ENCODE measurements at places on chromosomes 13 and 19.

DNA sequence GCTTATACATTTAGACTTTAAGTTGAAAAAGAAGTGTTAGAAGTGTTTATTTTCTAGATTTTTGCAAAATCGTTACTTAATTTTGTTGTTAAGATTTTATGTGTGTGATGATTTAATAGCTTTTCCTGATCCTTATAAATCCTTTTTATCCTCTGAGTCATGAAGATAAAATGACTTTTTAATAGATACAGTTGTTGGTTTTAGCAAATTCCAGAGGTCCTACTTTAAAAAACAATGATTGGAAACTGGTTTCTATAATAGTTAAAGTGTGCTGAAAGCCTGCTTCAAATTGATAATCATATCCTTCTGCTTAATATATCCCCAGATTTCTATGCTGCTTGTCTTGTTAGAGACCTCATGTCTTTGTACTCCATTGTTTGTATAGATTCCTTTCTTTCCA lies 39.0 kb downstream of the RNASEH2B start:
- no peak for DNase-seq

DNA sequence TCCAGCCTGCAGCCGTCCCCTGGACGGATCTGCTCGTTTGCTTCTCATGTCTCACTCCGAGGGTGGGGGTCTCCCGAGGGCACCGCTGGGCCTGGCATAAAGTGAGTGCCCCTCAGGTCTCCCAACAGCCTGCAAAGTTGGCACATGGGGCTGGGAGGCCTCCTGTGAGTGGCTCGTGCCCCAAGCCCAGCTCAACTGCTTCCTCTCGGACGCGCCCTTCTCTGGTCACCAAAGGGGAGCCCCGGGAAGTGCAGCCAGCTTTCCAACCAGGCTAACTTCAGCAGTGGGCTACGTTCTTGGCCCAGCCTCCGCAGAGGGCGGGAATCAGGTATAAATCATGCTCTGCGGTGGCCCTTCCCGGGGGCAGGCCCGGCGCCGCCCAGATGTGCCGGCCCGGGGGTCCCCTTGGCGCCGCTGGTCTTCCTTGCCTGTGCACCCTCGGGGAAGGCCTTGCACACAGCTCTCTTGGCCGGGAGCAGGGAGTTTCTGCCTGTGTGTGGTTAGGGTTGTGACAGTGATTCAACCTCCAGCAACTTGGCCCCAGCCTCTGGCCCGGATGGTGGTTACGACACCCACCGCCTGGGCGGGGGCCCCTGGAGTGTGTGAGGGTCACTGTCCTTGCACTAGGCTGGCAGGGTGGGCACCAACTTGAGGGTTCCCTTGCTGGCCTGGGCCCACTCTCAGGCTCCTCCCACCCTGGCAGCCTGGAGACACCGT lies 20.7 kb downstream of the CEBPG start:
- DNase-seq, result no peak

DNA sequence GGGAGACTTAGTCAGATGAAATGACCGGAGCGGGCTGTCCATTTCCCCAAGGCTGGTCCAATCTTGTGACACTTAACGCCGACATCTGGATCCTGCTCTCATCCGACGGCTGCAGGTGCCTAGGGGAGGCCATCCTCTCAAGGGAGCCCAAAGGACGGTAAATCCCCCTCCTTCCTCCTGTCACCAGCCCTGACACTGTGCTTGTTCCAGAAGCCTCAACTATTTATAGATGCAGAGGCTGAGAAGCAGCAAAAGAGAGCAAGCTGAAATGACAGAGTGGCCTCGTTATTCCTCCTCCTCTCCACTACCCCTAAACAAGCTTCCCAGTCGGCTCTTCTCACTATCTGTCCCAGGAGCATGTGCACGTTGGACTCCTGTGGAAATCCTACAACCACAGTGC lies 533.7 kb downstream of the LIG4 start:
- DNase-seq, result no peak

- DNase-seq, result no peak
These were observed 68.9 kb upstream of the GPR183 start for GRCh38 chr13:99376132-99376531.

DNA sequence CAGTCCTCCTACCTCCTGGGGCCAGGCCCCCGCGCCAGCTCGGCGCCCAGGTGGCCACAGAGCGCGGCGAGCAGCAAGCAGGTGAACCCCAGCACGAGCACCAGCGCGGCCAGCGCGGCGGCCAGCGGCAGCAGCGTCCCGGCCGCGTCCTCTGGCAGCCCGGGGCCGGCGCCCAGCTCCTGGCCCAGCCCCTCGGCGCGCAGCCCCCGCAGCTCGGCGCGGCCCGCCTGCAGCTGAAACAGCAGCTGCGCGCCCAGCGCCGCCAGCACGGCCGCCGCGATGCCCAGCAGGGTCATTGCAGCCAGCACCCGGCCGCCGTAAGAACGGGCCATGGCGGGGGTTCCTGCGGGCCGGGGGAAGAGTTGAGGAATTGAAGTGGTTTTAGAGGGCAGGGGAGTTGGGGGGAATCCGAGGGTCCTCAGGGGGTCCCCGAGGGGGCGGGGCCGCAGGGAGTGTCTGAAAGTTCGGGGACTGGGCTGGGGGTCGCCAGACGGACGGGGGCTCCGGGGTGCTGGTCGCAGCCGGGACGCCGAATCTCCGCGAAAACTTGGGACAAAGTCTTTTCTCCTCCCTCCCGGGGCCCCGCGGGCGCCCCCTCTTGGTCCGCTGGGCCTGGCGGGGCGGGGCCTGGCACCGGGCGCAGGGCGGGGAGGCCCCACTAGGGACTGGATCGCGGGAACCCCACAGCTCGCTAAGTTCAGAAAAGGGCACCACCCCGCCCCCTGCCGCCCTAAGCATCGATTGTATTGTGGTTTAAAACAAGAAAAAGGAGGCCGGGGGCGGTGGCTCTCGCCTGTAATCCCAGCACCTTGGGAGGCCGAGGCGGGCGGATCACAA lies at the start of gene TMEM221:
TSS of gene TMEM221 (minus strand) at position 538 of the 837 bp plus-strand sequence. CDS start at position 332, 206 bp downstream.
- DNase-seq, result peak; percentile 70

GRCh38 chr13:74562381-74562780 lies 428.2 kb upstream of the KLF12 start:
- no peak for DNase-seq

DNA sequence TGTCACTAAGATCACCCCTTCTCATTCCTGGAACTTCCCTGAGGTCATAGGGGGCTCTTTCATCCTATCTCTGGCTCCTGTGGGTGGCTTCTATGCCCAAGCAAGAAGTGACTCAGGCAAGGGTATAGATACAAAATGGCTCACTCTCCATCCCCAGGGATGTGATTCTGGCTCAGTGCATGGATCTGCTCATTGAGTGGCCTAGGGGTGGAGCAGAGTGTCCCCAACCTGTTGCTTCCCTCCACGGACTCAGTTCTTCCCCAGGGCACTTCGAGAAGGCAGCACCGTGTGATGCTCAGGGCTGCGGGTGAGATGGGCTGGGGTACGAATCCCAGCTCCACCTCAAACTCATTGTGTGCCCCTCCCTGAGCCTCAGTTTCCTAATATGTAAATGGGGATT lies 136.4 kb downstream of the PTPRS start:
- DNase-seq, result no peak

DNA sequence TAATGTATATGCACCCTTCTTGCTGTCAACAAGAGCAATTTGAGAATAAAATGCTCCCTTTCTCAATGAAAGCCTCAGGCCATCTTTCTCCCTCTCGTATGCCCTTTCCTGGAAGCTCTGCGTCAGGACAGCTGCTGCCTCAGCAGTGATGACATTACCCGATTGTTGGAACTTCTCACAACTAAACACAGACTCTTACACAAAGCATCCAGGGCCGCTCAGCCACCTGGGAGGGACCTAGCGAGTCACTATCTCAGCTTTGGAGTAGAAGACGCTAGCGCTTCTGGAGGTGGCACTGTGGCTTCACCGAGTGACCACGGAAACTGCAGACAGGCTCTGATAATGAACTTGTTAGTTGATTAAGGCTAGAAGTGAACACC lies 153.2 kb upstream of the SOX1 start:
- DNase-seq, result no peak

GRCh38 chr13:44618326-44618725 lies 42.2 kb upstream of the TSC22D1 start:
- no peak for DNase-seq

- no peak for DNase-seq
These were observed 15.0 kb downstream of the MBD3L2B start for GRCh38 chr19:7006135-7006704.

GRCh38 chr13:28636677-28637317 lies 22.1 kb upstream of the POMP start:
- peak; percentile 68 for DNase-seq

DNA sequence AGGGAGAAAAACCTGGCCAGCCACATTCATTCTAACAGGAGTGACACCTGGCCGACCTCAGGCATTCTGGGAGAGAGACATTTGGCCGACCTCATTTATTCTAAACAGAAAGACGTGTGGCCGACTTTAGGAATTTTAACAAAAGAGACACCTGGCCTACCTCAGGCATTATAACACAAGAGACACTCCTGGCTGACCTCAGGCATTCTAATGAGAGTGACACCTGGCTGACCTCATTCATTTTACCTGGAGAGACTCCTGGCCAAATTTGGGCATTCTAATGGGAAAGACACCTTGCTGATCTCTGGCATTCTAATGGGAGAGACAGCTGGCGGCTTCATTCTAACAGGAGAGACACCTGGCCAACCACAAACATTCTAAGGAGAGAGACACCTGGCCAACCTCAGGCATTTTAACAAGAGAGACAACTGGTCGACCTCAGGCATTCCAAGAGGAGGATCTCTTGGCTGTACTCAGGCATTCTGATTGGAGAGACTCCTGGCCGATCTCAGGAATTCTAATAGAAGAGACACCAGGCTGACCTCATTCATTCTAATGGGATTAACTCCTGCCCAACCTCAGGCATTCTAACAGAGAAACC lies 1353.9 kb downstream of the UQCRFS1 start:
- no peak for DNase-seq

Measured in activated CD4-positive, alpha-beta T cell treated with anti-CD3 and anti-CD28 coated beads for 48 hours (primary cell).